ENCODE measurements at places on chromosomes 3 and 15. TPM values are rescaled to one million over a fixed set of nuclear protein-coding genes. Genes with fewer than 3 reads are reported as not detected.

- H3K27me3 ChIP-seq: no peaks in the 10 kb centered on the region
- H3K27ac ChIP-seq: no peak overlapping the region
- H3K4me1 ChIP-seq: no peaks in the 10 kb centered on the region
- no peaks in the 10 kb centered on the region for H3K36me3 ChIP-seq
These were observed 118.2 kb downstream of the ECT2 start for GRCh38 chr3:172868582-172869200.

DNA sequence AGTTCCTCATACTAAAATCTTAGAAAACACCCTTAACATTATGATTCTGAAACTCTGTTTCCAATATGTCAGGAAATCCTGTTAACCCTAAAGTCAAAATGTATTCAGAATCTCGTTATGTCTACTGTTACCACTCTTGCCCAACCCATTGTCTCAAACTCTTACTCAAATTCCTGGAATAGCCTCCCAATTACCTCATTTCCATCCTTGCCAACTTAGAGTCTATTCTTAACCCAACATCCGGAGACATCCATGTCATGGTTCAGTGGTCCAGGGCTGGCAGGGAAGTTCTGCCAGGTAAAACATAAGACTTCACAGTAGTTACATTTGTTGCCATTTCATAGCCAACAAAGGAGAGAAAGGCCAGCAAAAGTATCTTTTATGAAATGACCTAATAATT, 593.9 kb downstream of the PYDC2 start:
- no peaks in the 10 kb centered on the region for H3K27me3 ChIP-seq
- no peaks in the 10 kb centered on the region for H3K36me3 ChIP-seq
- no peak for DNase-seq
- H3K27ac ChIP-seq: no peak overlapping the region
- H3K4me3 ChIP-seq: no peak overlapping the region
- no peaks in the 10 kb centered on the region for H3K4me1 ChIP-seq

Gene ZNF445
- total RNA-seq: 11.8 TPM

Gene PRR20G
- not detected for total RNA-seq

Gene TMCO5A
- not detected for total RNA-seq

Gene EXD1
- total RNA-seq: not detected

GRCh38 chr3:162367429-162368260, 871.0 kb downstream of the OTOL1 start:
- no peaks in the 10 kb centered on the region for H3K27me3 ChIP-seq
- no peak for DNase-seq

DNA sequence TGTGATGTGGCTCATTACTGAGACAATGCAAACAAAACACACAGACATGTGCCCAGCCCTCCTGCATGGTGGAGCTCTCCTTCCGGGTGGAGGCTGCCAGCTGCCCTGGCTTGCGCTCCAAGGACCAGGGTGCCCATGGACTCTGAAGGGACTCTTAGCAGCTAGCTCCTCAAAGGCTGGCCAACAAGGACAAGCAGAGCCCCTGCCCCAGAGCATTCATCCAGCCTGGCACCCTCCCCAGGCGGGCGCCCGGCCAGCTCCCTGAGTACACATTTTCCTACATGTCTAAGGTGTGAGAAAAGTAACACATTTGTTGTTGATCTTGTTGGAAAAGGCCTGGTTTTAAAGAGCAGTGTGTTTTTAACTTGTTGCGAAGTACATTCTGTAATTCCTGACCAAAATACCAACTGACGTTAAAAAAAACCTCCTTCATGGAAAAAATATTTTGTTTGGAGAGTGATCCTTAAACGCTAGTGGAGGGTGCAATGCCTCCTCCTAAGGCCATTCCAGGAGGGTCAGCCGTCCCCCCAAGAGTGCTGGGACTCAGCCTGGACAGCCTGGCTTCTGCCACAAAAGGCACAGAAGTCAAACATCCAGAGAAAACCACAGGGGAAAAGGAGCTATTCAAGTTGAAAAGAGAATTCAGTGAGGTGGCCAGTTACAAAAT, 86.9 kb downstream of the KLF15 start:
- no peak overlapping the region for H3K27ac ChIP-seq
- H3K27me3 ChIP-seq: peaks cover 2% of the 10 kb centered on the region
- peaks cover 37% of the 10 kb centered on the region for H3K4me1 ChIP-seq
- DNase-seq: no peak
- no peak overlapping the region for H3K4me3 ChIP-seq
- no peaks in the 10 kb centered on the region for H3K36me3 ChIP-seq

- peaks cover 16% of the 10 kb centered on the region for H3K4me1 ChIP-seq
- H3K27ac ChIP-seq: no peak overlapping the region
- H3K36me3 ChIP-seq: no peaks in the 10 kb centered on the region
- DNase-seq: no peak
- H3K27me3 ChIP-seq: no peaks in the 10 kb centered on the region
- no peak overlapping the region for H3K4me3 ChIP-seq
These were observed 31.3 kb downstream of the ALCAM start for GRCh38 chr3:105397974-105398373.

DNA sequence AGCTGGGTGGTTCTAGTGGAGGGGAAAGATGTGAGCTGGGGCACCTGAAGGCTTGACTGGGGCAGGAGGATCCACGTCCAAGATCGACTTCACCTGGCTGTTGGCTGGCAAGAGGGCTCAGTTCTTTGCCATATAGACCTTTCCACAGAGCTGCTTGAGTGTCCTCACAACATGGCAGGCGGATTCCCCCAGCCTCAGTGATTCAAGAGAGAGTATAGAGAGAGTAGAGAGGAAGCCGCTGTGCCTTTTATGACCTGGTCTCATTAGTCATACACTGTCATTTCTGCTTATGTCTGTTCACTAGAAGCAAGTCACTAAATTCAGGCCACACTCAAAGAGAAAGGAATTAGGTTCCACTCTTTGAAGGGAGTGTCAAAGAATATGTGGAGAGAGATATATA, 101.6 kb downstream of the APBA2 start:
- no peaks in the 10 kb centered on the region for H3K36me3 ChIP-seq
- H3K27ac ChIP-seq: no peak overlapping the region
- no peak overlapping the region for H3K4me3 ChIP-seq
- no peak for DNase-seq
- 0 out of 2 replicates have a peak, but pooled peaks cover 5% of the 10 kb centered on the region for H3K4me1 ChIP-seq

- H3K36me3 ChIP-seq: no peaks in the 10 kb centered on the region
- no peaks in the 10 kb centered on the region for H3K27me3 ChIP-seq
- H3K27ac ChIP-seq: no peak overlapping the region
- no peaks in the 10 kb centered on the region for H3K4me1 ChIP-seq
These were observed 345.1 kb upstream of the CBLB start for GRCh38 chr3:106213954-106214353.

Gene MLF1
- 1.9 TPM for total RNA-seq

- H3K36me3 ChIP-seq: no peaks in the 10 kb centered on the region
- no peak for DNase-seq
- no peaks in the 10 kb centered on the region for H3K27me3 ChIP-seq
- H3K4me1 ChIP-seq: peaks cover 20% of the 10 kb centered on the region
These were observed 3.7 kb downstream of the ATG7 start for GRCh38 chr3:11275926-11276325.

GRCh38 chr3:144437989-144438388, 466.4 kb downstream of the DIPK2A start:
- H3K27me3 ChIP-seq: no peaks in the 10 kb centered on the region
- no peak overlapping the region for H3K27ac ChIP-seq
- no peaks in the 10 kb centered on the region for H3K4me1 ChIP-seq
- no peak overlapping the region for H3K4me3 ChIP-seq
- DNase-seq: no peak
- no peaks in the 10 kb centered on the region for H3K36me3 ChIP-seq

Gene CLDN11
- 4.9 TPM for total RNA-seq

Gene CLDN16
- total RNA-seq: 0.24 TPM

Gene CIDEC
- 2.8 TPM for total RNA-seq

GRCh38 chr3:183766107-183766506, 59.3 kb downstream of the MAP6D1 start:
- no peak overlapping the region for H3K27ac ChIP-seq
- H3K27me3 ChIP-seq: no peaks in the 10 kb centered on the region
- peaks cover 5% of the 10 kb centered on the region for H3K36me3 ChIP-seq
- H3K4me1 ChIP-seq: no peaks in the 10 kb centered on the region
- H3K4me3 ChIP-seq: no peak overlapping the region

Gene MGLL
- total RNA-seq: not detected

Gene RFX7
- 8.5 TPM for total RNA-seq

Gene NR1I2
- 10.9 TPM for total RNA-seq

- no peak for DNase-seq
- H3K36me3 ChIP-seq: no peaks in the 10 kb centered on the region
- no peaks in the 10 kb centered on the region for H3K4me1 ChIP-seq
- no peak overlapping the region for H3K4me3 ChIP-seq
These were observed 40.5 kb downstream of the TTBK2 start for GRCh38 chr15:42880121-42880520.

Gene HRG
- not detected for total RNA-seq

DNA sequence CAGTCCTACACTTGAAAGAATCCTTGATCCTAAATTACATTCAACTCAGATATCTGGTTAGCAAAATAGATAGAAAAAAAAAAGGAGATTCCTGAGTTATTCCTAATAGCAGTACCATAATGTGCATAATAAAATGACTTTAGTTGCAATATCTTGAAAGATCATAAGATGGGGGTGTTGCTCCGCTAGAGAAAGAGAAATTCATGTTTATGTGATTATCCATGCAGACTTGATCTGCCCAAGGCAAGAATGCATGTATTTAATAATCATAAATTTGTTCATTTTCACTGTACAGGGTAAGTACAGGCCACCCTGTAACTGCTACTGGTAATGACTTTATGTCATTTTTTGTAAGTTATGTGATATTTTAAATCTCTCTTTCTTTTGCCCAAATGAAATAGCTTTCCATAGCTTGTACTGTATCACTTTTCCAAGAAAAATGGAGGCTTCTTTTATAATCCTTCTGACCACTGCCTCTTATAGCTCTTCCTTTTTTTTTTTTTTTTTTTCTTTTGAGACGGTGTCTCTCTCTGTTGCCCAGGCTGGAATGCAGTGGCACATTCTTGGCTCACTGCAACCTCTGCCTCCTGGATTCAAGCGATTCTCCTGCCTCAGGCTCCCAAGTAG, 84.6 kb downstream of the HCN4 start:
- no peak overlapping the region for H3K27ac ChIP-seq
- no peak overlapping the region for H3K4me3 ChIP-seq
- 0 out of 3 replicates have a peak, but pooled peaks cover 11% of the 10 kb centered on the region for H3K36me3 ChIP-seq
- no peaks in the 10 kb centered on the region for H3K27me3 ChIP-seq
- H3K4me1 ChIP-seq: no peaks in the 10 kb centered on the region
- no peak for DNase-seq

DNA sequence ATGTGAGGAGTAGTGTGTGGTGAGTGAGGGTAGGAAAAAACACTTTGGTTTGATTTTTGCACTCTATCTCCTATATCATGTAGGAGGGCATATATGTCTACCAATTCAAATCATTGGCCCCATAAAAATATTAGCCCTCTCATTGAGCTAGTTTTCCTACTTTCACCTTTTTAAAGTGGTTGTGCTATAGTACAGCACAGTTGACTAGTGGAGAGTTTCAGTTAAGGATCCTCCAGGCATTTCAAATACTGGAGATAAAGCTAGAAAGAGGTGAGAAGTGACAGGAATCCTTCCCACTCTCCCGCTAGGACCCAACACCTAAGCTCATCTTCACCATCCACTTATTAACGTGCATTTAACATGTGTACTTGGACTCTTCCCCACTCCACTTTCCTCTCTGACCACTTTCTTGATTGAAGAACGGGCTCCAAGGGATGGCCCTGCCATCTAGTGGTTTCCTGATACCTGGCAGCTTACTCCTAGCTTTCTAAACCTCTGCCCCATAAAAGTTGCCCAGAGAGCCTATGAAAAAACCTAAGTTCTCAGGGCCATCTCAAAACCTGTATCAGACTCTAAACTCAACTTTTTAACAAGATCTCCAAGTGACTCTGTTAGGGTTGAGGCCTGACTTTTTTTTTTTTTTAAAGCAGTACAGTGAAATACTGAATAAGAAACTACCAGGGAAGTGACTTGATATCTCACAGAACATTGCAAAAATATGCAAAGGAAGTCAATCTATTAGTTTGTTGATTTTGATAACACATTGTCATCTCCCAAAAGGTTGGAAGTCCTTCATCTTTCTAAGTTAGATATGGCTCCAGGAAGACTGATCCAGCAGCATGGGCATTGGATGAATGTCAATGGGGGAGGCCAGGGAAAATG, 17.9 kb downstream of the IL12A start:
- no peaks in the 10 kb centered on the region for H3K4me1 ChIP-seq
- H3K4me3 ChIP-seq: no peak overlapping the region
- H3K36me3 ChIP-seq: no peaks in the 10 kb centered on the region
- DNase-seq: peak; percentile 47

Measured in HepG2 (cell line).